HL-60 (cell line): ENCODE measurements at places on chromosomes 5 and 9.

DNA sequence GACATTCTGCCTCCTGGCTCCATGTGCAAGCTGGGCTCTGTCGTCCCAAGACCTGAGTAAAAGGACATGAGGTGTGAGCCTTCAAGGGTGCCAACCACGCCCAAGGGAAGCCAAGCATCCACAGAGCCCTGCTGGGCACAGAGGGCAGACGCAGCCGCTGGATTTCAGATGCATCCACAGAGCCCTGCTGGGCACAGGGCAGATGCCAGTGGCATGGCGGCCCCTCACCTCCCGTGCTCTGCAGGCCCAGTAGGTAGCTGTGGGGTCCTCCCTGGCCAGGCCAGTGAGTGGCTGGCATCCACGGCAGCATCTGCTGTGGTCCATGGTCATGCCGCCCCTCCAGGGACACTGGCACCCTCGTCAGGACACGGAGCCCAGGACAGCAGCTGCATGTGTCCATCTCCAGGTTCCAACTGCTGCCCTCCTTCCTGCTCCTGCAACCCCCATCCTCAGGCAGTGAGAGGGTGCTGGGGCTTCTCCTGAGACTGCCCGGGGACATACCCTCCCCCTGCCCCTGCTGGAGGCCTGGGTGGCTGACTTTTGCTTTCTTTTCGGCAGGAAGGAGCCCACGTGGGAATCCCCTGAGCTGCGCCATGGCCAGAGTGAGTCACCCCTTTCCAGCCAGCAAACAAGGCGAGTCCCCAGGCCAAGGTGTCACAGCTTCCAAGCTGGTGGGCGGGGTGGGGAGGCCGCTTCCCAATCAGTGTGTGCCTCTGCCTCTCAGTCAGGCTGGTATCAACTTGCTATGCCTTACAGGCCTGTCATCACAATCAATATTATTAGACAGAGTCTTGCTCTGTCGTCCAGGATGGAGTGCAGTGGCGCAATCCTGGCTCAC lies 4.0 kb upstream of the TRAF2 start:
- DNase-seq: peak; percentile 50

DNA sequence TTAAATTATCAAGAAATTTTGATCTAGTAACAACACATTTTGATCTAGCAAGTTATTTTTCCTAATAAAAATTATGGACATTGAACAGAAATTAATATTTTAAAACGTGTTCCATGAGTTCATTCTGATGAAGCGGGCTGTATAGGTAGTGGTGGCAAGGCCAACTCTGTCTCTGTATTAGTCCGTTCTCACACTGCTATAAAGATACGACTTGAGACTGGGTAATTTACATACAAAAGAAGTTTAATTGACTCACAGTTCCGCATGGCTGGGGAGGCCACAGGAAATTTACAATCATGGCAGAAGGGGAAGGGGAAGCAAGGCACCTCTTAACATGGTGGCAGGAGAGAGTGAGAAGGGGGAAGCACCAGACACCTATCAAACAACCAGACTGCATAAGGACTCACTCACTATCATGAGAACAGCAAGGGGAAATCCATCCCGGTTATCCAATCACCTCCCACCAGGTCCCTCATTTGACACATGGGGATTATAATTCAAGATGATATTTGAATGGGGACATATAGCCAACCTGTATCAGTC lies 61.2 kb downstream of the TMEM232 start:
- no peak for DNase-seq

- DNase-seq: no peak
These were observed 134.0 kb downstream of the KCTD16 start for GRCh38 chr5:144304688-144305087.

DNA sequence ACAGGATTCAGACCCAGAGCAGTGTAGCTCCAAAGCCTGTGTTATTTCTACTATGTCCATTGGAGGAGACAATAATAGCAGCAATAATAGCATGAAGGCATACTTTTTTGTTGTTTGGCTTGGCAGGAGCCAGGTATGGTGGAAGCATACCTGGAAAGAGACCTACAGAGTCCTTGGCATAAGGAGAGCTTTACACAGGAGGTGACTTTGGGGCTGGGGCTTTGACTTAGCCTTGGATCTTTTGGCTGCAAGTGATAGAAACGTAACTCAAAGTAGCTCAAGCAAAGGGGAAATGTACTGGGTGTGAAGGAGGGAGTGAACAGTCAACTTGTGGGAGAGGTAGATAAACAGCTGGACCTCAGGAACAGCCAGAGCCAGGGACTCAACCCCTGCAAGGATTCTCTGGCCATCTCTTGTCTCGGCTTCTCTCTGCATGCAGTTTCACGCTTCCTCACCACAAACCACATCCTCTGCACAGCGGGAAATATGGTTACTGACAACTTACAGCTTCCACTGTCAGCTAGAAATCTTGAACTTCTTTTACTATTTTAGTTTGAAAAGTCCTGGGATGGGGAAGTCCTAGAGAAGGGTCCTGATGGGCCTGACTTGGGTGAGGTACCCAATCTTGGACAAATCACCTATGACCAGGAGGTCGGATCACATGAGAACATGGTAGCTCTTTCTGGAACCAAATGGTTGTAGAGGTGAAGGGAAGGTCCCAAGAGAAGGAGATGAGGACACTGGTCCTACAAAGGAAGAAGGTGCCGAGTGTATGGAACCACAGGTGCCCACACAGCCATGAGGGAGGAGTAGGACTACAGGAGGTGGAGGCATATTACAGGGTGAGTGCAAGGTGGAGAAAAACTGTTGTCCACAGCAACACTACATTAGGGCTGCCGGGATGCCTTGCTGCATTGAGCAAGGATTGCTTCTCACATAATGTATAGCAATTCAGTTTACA lies 47.0 kb upstream of the TGFBR1 start:
- DNase-seq: peak; percentile 91

DNA sequence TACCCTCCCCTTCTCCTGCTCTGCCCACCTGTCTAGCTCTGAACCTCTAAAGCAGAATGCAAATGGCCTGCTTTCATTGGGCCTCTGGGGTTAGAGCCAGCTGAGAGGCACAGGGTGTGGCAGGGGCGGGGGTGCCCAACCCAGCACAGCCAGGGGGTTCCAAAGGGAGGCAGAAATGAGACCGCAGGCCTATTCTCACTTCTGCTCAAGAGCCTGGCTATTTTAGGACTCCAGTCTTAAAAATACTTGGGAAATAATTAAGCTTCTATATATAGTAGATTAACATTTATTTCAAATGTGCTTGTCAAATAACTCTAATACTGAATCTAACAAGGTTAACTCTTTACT lies 5.7 kb downstream of the QSOX2 start:
- no peak for DNase-seq

GRCh38 chr5:132020568-132021339 lies 9.3 kb upstream of the ACSL6 start:
- DNase-seq: no peak

GRCh38 chr9:80378669-80379293 lies 807.0 kb downstream of the TLE4 start:
- no peak for DNase-seq

GRCh38 chr5:146890731-146891440 lies 12.3 kb upstream of the PPP2R2B start:
- DNase-seq: no peak

GRCh38 chr5:131628990-131629389 lies 6.0 kb downstream of the RAPGEF6 start:
- DNase-seq: no peak

DNA sequence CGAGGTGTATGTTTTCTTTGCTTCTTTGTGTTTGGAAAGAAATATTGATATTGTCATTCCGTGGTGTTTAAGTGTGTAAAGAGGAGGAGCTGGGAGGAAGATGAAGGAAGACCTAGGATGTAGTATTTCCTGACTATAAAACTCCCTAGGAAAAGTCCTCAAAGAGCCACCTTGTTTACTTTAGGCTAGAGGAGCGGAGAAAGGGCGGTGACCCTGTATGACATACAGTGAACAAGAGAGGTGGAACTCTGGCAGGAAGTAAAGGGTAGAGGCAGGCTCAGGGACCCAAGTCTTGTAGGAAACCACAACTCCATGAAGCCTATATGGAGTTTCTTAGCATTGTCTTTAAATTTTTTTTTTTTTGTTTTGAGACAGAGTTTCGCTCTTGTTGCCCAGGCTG lies 303.9 kb downstream of the DOCK8 start:
- no peak for DNase-seq

- DNase-seq: no peak
These were observed 147.5 kb upstream of the PIK3R1 start for GRCh38 chr5:68067976-68068603.
